ENCODE measurements at places on chromosomes 6 and 20. TPM values are rescaled to one million over a fixed set of nuclear protein-coding genes. Genes with fewer than 3 reads are reported as not detected.

The TNXB gene
- under 0.01 TPM for total RNA-seq

The MACROD2 gene
- total RNA-seq: not detected

The PREX1 gene
- total RNA-seq: 0.72 TPM

The CALHM6 gene
- 0.83 TPM for total RNA-seq

The SYCP2L gene
- total RNA-seq: not detected

The ACTL10 gene
- 0.18 TPM for total RNA-seq

The PRPH2 gene
- 0.83 TPM for total RNA-seq

The SEC23B gene
- 65.0 TPM for total RNA-seq

The GFRA4 gene
- total RNA-seq: not detected

The CD24 gene
- total RNA-seq: 0.28 TPM

The ZSCAN23 gene
- total RNA-seq: 5.3 TPM

The SLC26A8 gene
- not detected for total RNA-seq

The PPT2 gene
- total RNA-seq: 3.2 TPM

The SLCO4A1 gene
- total RNA-seq: 0.56 TPM

The TRAPPC3L gene
- total RNA-seq: not detected
